NCI-H510A treated with DMSO at 0.1 percent for 48 hours (cell line): ENCODE measurements at places on chromosomes 12 and 14.
A peak's percentile ranks its signal among the peaks of the same experiment; 100 is the strongest.

DNA sequence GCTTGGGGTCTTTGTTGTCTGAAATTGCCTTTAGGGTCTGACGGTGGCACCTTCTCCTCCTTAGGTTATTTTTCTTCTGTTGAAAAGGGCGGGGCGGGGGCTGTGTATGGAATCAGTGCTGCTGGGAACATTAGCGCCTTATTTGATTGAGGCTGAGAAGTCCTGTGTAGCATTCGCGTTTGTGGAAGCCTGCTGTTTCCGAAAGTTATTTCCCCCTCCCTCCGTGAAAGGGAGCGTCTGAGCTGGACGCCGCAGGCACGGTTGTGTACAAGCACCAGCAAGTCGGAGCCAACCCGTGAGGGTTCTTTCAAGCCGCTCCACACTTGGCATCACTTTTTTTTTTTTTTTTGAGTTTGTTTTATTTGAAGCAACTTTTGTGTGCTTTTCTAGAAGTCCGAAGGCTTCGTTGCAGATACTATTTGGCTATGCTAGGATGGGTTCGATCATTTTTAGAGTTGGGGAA is 1.1 kb downstream of the SYNE2 start:
- peak; percentile 49 for DNase-seq

DNA sequence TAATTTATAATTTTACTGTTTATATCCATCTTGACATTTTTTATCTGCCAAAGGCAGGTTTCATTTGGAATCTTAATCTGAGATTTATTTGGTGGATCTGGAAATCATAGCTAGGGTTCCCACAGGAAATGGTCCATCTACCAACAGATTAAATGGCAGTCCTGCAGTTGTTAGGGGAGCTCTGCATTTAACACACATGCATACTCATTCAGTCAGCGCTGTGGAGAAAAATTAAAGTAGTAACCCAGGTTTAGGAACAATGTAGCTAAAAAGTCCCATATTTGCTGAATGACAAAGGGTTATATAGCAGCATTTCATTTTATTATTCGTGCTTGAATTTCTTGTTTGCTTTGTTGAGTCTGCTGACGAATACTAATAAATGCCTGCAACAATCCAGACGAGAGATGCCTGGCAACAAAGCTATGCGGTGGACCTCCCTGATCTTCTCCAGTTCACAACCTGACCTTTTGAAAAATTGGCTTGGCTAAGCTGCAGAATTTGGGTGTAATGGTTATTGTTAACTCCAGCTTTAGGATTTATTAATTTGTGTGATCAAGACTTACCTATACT is 59.8 kb downstream of the MIPOL1 start:
- DNase-seq = no peak

GRCh38 chr14:37709419-37710195 is 114.2 kb downstream of the TTC6 start:
- peak; percentile 13 for DNase-seq

- peak; percentile 70 for DNase-seq
Observed at GRCh38 chr12:52156757-52157565, 34.9 kb downstream of the KRT80 start.

- DNase-seq = no peak
Observed at GRCh38 chr12:46944088-46944487, 118.3 kb upstream of the SLC38A4 start.

DNA sequence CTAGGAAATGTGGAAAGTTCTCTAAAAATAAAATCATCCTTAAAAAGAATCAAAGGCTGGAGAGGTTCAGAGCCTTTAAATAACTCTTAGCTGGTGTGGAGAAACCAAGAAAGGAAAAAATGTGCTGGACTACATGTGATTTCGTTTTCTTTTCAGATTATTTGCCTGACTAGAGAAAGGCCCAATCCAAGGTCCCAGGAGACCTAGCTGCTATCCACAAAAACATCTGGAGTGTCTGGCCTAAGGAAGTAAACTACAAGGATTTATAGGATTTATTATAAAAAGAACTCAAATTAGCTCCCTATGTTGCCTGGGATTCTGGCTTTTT is 774 bp upstream of the TMEM30B start:
- no peak for DNase-seq

GRCh38 chr12:50621399-50622300 is 116.9 kb downstream of the DIP2B start:
- no peak for DNase-seq

DNA sequence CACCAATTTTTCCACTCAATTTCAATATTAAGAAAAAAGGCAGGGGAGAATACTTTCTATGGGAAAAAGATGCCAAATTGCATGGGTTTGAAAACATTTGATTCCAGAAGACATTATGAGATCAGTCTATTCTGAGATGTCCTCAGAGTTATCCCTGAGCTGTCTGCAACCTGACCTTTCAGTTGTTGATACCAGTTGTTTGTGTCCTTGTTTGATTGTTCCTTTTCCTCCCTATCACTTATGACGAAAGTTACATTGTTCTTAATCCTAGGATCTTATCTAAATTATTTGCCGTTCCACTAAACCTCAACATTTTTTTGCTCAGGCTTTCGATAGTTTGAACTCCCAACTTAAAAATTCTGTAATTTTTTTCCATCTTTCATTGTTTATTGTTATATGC is 336.3 kb upstream of the NOVA1 start:
- no peak for DNase-seq

DNA sequence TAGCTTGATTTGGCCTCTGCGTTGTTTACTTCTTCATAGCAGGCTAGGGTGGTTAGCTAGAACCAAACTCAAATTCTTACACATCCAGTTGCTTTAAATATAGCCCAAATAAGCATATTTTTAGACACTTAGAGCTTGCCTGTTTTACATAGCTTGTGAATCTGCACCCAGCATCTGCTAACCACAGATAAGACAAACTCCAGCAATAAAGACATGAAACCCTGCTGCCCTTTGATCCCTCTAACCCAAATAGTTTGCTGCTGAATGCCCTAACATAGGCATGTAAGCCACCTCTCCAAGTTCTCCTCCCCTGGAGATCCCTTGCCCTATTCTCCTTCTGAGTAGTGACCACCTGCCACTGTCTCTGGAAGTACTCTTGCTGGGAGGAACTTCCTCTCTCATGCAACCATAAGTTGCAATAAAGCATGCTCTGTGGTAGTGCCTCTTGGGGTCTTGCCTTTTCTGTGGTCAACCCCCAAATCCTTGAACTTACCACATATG is 185.6 kb downstream of the TMEM117 start:
- no peak for DNase-seq

- DNase-seq = no peak
Observed at GRCh38 chr14:101233808-101234207, 327.5 kb upstream of the DIO3 start.

- no peak for DNase-seq
Observed at GRCh38 chr12:80156306-80156705, 57.0 kb downstream of the OTOGL start.

DNA sequence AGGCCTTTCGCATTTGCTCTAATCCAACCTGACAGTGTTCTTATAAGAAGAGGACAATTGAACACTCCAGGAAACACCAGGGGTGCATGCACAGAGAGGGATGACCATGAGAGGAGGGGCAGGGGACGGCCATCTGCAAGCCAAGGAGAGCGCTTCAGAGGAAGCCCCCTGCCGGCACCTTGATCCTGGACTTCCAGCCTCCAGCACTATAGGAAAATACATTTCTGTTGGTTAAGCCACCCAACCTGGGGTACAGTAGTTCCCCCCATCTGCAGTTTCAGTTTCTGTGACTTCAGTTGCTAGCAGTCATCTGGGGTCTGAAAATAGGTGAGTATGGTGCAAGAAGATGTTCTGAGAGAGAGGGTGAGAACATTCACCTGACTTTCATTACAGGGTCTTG is 64.7 kb downstream of the CLMN start:
- no peak for DNase-seq
